COLO829 (cell line): ENCODE measurements at places on chromosomes 2 and 18.

- DNase-seq: no peak
Observed at GRCh38 chr2:182581196-182581935, 134.7 kb upstream of the DNAJC10 start.

- no peak for DNase-seq
Observed at GRCh38 chr2:10820978-10821695, 8.6 kb upstream of the PDIA6 start.

DNA sequence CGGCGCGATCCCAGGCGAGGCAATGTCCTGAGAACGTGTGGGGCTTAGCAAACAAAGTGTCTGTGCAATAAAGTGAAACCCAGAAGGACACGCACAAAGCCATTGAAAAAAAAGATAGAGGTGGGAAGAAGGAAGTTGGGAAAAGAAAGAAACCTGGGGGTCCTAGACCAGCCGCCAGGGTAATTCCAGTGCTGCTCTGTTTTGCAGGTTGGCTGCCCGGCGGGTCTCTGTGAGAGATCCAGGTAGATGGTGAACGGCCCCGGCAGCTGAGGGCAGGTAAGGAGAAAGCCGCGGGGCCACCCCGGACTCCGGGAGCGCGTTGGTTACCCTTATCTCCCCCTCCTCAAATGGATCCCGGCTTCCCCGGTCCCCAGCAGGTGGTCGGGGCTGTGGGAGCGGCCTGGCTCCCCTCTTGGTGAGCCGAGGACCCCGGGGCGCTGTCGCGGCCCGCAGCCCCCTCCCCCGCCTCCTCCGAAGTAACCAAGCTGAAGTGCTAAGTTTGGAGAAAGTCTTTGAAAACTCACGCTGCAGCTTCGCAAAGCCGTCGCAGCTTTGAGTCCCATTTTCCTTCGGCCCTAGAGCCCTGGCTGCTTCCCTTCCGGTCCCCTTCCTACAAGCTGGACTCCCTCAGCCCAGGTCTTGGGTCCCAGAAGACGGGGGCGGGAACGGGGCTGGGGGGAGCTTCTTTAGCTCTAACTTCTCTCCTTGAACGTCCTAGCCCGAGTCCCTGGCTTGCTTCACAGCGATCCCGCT, 588 bp downstream of the OTX1 start:
- no peak for DNase-seq

- DNase-seq: no peak
Observed at GRCh38 chr18:47847635-47848034, 82.8 kb downstream of the SMAD2 start.

DNA sequence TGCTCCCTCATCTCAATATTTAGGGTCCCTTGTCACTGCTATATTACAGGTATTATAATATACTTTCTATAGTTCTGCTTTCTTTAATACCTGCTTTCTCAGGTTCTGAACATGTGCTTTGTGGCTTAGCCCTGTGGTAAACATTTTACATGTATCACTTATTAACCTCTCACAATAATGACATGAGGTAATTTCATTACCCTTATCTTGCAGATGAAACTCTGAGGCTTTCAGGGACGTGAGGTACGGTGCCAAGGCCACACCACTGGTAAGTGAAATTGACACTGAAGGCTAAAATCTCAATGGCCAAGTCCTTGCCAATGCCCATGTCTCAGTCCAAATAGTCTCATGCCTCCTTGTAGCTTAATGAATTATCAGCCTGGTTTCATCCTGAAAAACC, 21.7 kb downstream of the LINC00305 start:
- DNase-seq: no peak

DNA sequence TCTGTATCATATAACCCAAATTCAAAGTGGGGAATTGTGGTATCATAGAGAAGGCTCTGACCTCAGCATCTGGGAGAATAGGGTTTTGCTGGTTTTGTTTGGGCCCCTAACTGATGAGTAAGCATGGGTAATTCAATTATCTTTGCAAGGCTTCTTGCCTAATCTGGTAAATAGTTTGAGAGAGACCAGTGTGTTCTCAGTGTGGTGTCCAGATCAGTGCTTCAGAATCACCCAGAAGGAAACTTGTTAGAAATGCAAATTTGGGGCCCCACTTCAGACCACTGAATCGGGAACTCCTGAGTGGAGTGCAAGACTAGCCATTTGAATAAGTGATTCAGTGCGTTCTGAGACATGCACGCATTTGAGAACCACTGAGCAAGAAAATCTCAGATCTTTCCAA, 282.7 kb downstream of the EPHA4 start:
- DNase-seq: no peak

DNA sequence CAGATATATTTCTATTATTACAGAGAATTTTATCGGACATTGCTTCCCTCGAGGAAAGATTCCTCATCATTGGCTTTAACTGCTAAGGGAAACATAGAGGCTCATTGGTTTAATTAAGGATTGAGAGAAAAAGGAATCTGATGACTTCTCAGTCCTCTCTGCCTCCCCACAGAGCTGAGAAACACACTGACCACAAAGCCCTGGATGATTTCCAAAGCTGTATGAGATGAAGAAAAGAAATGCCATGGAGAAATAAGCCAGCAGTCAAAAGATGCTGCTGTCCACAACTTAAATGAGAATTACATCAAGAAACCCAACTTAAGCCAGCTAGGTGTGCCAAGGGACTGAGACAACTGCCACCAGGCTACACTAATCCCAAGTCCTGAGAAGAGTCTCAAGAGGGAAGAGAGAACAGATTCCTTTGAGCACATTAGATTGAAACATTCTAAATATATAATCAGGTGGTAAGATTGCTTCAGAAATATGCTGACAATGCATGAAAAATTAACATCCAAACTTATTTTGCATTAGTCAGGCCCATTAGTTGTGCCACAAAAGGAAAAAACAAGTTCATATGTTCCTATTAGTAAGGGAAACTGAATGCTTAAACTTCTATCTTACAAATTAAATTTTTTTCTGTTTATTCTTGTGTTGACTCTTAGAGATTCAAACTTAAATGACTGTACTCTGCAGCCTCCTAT, 308.1 kb upstream of the CYRIA start:
- DNase-seq: no peak

GRCh38 chr2:120979921-120980320, 244.3 kb downstream of the GLI2 start:
- no peak for DNase-seq

DNA sequence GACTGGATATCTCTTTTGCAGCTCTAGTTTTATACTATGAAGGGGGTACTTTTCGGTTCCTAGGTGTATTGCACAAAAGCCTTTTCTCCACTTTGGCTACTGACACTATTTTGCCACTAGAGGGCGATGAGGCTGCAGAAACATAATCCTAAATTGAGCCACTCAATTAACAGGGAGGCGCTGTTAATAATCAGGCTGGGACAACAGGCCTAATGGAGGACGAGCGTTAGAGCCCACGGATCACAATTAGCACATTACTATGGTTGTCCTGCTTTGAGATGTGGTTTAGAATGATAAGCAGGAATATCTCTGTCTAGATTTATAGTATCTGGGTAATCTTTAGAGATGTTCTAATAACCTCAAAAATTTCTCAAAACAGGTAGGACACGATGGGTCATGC, 62.2 kb upstream of the PMAIP1 start:
- peak; percentile 62 for DNase-seq

DNA sequence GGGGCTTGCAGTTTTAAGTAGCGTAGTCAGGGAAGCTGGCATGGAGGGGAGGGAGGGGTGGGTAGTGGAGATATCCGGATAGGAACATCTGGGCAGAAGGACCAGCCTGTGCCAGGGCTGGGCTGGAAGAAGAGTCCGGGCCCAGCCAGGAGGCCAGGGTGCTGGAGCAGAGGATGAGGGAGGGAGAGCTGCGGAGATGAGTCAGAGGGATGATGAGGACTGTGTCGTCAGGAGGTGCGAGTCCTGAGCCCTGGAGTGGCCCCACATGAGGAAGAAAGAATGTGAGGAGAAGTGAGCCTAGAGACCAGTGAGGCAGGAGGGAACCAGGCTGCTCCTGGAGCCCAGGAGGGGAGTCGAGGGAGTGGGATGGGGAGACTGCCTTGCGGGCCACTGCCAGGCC, 82.4 kb downstream of the CTIF start:
- no peak for DNase-seq

DNA sequence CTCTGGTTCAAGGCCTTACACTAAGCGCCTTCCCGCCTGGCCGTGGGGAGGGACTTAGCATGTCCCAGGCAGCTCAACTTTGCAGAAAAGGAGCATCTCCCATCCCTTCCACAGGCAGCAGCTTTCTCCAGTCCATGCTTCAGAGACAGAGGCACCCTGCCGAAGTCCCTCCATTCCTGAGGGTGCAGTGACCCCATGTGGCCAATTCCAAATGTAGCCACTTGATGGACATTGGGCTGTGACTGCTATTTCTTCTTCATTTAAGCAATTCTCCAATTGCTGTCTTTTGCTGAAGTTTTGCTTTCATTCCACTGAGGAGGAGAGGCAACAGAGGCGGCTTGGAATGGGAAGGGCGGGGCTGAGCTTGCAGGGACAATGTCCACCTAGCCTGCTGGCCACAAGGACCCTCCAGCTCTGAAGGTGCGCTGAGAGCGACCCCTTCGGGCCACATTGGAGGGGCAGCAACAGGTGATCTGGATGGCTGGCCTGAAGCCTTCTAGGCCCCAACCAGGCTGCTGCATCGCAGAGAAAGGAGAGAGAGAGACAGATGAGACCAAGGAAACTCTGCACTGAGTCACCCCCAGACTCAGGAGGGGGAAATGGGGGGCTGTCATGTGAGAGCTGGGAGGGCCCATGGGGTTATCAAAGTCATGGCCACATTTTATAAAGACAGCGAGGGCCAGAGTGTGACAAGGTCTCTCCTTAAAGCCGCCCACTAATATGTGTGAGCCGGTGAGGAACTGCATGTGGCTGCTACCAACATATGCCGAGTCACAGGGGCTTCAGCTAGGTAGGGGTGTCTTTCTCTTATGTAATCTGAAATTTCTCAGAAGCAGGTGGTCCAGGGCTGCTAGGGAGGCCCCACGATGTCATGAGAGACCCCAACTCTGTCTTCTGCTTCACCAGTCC, 61.3 kb downstream of the LONRF2 start:
- peak; percentile 64 for DNase-seq

DNA sequence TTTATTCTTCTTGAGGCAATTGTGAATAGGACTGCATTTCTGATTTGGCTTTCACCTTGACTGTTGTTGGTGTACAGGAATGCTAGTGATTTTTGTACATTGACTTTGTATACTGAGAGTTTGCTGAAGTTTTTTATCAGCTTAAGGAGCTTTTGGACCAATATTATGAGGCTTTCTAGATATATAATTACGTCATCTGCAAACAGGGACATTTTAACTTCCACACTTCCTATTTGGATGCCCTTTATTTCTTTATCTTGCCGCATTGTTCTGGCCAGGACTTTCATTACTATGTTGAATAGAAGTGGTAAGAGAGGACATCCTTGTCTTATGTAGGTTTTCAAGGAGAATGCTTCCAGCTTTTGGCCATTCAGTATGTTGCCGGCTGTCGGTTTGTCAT, 425.4 kb upstream of the CHAC2 start:
- no peak for DNase-seq

DNA sequence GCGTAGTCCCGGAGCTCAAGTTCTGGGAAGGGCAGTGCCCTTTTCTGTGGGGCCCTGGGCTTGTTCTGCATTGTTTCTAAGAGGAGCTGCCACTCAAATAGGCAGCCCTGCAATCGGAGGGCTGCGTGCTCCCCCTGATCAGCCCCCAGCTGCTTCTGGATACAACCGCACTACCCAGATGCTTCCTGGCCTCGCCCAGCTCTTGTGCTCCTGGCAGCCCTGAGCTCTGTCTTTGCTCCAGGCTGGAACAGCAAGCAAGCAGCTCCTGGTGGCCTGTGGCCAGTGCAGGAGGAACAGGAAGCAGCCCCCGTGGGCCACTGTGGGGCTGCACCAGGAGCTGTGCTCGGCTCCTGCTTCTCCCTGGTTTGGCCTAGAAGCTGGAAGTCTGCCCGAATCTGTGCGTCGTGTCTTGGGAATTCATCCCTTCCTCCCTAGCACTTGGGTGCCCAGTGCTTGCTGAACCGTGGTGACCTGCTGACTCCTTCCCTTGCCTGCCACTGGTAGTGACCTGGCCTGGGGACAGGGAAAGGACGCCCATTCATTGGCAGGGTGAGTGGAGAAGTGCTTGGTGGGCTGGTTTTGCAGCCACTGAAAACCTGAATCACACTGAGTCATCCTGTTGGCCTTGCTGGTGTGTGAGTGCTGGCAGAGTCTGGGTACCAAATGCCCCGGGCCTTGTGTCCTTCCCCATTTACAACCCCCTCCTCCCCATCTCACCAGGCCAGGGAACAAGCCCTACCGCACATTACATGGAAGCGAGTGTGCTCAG, 27.3 kb upstream of the NTSR2 start:
- DNase-seq: no peak

DNA sequence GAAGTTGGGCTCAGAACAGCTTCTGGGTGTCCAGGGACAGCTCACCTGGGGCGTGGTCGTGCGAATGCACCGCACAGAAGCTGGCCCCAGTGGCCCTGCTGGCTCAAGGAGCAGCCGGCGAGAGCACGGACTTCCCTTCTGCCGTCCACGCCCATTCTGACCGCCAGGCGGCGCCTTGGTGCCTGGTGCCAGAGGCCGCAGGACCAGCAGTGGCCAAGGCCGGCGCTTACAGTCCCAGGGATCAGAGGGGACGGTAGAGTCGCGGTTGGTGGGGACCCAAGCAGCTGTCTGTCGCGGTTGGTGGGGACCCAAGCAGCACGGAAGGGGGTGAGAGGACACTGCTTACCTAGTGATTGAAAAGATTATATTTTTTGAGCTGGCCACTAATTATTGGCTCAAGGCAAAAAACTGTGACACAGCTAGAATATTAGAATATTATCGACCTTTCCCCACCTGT, 25.7 kb downstream of the NPPC start:
- peak; percentile 72 for DNase-seq

DNA sequence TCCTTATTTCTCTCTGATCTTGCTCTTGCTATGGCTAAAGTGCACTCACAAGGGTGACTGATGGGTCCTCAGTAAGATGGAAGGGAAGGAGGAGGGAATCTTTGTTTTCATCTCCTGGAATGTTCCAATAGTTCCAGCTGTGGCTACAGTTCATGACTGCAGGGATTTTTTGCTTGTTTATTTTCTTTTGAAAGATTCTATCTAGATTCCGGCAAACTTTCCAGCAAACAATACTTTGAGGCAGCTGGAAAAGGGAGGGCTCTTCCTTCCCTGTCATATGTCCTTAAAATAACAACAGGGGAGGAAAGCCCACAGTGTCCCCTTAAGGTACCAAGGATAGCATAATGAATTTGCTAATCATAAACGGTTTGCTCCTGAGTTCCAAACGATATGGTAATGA, 111.3 kb upstream of the SLC14A2 start:
- no peak for DNase-seq

GRCh38 chr18:44941516-44941915, 260.8 kb downstream of the SETBP1 start:
- DNase-seq: no peak

DNA sequence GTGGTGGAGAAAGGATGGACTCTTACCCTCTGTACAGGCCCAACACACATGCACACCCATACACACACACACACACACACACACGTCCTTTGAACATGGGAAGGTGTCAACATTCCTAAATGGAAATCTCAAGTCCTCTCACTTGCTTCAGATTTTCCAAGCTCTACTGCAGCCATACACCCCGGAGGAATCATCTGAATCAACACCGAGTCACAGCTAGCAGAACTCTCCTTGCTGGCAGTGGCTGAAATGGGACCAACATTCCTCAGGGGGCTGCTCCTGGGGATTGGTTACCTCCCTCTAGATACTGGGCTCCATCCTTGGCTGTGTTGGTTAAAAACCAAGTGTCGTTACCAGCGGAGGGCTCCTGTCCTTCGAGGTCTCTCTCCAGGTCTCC, 112.7 kb downstream of the BCL11A start:
- DNase-seq: no peak
